Activated naive CD4-positive, alpha-beta T cell treated with anti-CD3 and anti-CD28 coated beads, Interleukin-2, amount 10 ng/mL, durations not matched to agents 7 days and 5 days (primary cell): ENCODE measurements at places on chromosomes 7 and 10.

- no peak for DNase-seq
Measured at GRCh38 chr10:26711324-26711723, 13.8 kb downstream of the PDSS1 start.

DNA sequence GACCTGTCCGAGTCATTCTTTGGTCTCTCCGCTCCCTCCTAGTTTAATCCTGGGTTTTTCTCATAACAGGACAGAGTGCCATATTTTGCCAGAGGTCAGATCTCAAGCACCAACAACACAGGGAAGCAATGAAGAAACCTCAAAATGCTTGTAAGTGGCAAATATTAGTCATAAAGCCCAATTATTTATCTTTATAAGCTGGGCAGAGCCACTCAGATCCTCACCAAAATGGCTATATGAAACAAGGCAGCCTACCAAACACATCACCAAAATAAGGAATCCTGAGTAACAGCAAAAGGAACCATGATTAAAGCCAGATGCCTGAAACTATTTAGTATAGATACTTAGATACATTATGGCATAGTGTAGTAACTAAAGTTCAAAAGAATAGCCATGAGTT, 4.7 kb downstream of the ECD start:
- no peak for DNase-seq

GRCh38 chr10:132322586-132323048, 9.4 kb upstream of the LRRC27 start:
- DNase-seq: no peak

DNA sequence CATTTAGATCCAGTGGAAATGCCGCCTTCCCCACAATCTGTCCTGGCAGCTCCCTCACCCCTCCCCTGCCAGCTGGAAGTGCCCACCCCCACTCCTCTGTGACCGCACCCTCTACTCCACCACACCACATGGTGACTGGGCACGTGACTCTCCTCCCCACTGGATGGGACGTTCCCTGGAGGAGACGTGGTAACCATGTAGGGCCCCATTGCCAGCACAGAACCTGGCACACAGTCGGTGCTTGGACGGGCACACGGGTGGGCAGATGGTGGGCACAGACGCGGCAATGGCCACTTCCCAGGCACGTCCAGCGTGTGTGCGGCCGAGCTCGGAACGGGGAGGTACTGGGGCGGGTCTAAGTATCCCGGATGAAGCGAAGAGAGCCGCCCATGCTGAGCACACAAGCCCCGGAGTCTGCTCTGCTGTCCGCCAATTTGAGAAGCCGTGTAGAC, 245.6 kb downstream of the MAD1L1 start:
- DNase-seq: no peak

DNA sequence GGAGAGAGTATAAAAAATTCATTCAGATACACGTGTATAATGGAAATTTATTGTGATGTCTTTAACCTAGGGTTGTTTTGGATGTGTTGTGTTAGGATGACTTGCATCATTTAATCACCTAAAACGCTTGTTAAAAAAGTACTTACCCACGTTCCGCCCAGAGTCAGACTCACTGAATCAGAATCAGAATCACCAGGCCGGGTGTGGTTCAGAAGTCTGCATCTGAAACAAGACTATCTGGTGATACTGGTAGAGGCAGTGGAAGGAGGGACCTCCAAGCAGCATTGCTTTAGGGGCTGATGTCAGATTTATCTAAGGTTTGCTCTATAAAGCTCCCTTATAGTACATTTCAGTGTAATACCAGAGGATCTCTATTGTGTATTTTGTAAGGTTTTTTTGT, 20.5 kb upstream of the PLXDC2 start:
- no peak for DNase-seq

- no peak for DNase-seq
Measured at GRCh38 chr7:2173189-2173827, 59.4 kb downstream of the MAD1L1 start.

DNA sequence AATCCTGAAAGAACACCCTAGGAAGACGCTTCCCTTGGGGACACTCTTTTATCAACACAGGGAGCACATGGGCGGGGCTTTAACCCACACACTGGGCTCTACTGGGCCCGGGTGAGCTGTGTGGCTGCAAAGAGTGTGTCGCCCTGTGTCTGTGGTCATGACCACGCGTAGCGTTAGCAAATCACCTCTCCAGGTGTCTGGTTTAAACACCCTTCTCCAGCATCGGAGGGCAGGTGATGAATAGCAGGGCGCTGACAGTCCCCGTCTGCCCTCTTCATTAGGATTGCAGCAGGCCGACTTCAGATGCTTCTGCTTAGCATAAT, 127.7 kb downstream of the ADARB2 start:
- DNase-seq: no peak

- no peak for DNase-seq
Measured at GRCh38 chr10:99742254-99742653, 10.2 kb downstream of the CUTC start.

DNA sequence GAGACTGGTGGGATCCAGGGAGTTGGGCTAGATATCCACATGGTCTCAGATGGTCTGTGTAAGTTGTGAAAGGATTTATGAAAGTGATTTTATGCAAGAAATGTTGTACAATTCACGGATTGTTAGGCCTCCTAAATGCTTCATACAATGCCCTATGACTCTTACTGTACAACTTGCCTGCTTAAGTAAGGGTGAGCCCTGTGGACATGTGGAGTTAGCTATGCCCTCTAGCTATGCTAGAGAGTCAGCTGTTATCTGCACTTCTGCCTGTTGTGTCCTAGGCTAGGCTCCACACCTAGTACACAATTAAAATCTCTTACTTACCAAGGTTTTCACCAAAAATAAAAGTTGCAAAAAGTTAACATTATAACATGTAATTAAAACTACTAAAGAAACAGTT, 1.7 kb upstream of the CFAP43 start:
- no peak for DNase-seq

DNA sequence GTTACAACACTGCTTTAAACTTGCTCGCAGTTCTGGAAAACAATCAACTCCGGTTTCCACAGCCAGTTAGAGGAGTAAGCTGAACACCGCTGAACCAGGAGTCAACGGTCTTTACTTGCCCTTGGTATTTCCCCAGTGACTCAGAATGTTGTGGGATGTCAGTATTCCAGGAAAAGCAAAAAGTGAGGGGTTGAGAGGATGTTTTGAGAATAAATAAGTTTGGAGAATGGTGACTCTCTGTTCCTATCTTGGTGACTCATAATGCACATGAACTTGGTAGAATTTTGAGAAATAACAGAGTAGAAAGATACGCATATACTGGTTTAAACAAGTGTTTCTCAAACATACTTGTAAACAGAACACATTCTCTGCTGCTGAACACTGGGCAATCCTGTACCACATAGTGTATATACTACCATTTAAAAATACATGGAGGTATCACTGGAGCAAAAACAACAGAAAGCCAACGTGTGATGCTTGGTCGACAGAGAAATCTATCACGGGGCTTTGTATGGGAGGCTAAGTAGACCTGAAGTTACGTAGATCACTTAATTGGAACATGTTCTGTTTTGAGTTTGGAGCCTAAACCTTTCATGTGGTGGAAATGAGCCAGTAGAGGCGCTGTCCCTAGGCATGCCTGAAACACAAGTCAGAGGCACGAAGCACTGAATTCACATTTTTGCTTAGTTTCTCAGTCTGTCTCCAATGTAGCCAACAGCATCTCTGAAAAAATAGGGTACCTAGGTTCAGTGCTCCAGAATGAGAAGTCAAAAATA, 534.3 kb downstream of the PARD3 start:
- no peak for DNase-seq

DNA sequence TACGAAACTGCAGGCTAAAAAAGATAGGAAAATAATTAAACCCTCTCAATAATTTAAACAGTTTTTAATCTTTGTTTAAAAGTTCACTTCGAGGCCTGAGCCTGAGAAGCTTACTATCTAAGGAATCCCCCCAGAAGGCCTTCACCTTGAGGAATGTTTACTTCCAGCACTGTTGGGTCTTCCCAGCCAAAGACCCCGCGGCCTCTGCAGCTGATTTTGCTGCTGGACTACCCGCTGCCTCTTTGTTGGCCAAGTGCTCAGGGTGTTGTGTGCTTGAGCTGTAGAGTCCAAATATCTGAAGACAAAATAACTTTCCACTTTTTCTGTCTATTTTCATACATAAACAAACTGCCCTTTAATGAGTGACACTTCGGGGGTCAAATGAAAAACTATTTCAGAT, 292.7 kb downstream of the GLRX3 start:
- no peak for DNase-seq

- no peak for DNase-seq
Measured at GRCh38 chr10:2772816-2773631, 294.3 kb upstream of the PFKP start.

- DNase-seq: no peak
Measured at GRCh38 chr7:111953611-111954010, 252.6 kb downstream of the DOCK4 start.

GRCh38 chr7:34904987-34905386, 132.3 kb downstream of the DPY19L1 start:
- DNase-seq: no peak

DNA sequence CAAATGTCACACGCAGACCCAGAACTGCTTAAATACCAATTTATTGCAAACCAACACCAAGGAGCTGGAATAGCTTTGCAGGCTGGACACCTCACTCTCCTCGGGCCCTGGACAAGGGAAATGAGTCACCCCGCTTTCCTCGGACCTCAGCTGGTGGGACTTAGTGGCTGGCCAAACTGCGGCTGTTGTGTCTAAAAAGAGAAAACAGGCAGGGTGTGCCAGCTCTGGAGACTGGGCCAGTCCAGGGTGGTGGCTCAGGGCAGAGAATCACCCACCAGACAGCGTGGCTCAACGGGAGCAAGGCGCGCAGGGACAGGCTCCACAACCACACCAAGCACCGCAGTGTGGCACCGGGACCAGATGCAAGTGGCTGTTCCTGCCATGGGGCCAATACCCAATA, 58.2 kb upstream of the CAMK2B start:
- DNase-seq: no peak

GRCh38 chr10:63304146-63304545, 161.6 kb downstream of the JMJD1C start:
- DNase-seq: no peak

GRCh38 chr7:95578299-95578855, 17.9 kb downstream of the PDK4 start:
- no peak for DNase-seq

- no peak for DNase-seq
Measured at GRCh38 chr7:20816372-20816959, 29.8 kb upstream of the SP8 start.

DNA sequence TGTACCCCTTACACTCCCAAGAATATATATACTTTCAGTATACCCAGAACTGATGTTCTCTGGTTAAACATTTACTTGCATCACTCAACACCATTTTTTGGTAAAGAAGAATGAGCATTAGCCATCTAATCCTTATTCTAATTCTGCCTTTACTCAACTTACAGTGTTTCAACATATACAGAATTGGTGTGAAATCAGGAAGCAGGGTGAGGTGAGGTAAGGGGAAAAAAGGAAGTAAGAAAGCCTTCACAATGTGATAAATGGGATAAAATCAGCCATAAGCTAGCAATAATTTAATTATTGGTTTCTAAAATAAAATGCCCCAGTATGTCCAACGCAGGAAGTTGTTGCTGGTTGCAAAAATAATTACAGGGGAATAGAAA, 605.4 kb downstream of the KCNMA1 start:
- no peak for DNase-seq

DNA sequence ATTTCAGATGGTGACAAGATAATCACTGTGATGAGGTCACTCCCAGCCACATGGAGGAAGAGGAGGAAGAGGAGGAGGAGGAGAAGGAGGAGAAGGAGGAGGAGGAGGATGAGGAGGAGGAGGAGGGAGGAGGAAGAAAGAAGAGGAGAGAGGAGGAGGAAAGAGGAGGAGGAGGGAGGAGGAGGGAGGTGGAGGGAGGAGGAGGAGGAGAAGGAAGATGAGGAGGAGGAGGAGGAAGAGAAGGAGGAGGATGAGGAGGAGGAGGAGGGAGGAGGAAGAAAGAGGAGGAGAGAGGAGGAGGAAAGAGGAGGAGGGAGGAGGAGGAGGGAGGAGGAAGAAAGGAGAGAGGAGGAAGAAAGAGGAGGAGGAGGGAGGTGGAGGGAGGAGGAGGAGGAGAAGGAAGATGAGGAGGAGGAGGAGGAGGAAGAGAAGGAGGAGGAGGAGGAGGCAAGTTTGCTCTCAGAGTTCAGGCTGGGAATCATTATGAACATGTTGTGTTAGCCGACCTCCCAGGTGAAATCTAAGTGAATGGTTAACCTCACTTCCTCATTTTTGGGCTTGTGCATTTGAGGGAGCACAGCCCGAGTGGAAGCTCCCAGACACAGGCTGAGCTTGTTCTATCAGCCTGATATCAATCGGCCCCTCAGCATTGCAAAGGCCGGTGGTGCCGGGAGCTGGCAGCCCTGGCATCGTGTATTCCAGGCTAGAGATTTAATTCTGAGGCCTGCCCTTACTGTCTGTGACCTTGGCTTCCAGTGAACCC, 236.2 kb upstream of the PITRM1 start:
- DNase-seq: no peak

GRCh38 chr10:125102821-125103220, 57.5 kb downstream of the CTBP2 start:
- DNase-seq: no peak

DNA sequence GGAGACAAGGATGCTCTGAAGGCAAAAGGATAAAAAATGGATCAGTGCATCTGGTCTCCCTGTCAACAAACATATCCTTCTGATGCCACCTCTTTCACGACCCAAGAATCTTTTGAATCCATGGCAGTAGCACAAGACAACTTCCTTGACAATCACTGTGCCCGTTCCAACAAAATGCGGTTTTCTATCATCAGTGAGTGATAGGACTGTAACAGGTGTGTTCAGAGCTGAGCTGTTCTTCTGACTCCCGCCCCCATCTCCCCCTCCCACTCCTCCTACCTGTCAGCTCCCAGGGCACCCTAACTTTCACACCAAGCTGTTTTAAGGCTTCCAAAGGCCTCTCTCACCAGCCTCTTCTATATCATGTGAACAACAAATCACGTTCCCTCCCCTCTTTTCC, 74.8 kb downstream of the PARD3 start:
- DNase-seq: no peak

DNA sequence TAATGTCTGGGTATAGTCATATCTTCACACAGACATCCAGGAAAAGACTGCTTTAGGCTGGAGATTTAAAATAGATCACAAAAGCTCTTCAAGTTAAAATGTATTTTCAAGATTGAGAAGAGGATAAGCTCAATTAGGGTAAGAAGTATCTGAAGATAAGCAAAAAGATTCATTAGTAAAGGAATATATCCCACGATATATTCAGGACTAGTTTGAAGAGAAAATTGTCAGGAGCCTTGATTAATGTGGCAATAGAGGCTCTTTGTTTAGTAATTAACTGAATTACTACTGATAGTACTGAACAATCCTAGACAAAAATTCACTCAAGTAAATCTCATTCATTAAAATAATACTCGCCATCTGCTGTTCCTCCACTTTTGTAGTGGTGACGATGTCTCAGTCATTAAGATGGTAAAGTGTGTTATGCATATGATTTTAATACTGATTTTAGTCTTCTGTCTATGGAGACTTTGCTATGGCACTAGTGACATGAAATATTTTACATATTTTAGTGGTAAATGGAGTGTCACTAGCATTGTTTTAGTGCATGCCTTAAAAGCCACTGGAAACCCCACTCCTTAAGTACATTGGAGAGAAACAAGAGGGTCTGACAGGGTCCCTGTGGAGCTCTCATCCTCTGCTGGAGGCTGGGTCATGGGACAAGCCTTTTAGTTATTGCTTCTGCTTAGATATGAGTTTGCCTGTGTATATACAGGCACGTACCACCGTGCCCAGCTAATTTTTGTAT, 32.8 kb downstream of the INPP5F start:
- no peak for DNase-seq
